ENCODE measurements at places on chromosomes 2 and 18. TPM values are rescaled to one million over a fixed set of nuclear protein-coding genes. Genes with fewer than 3 reads are reported as not detected.

DNA sequence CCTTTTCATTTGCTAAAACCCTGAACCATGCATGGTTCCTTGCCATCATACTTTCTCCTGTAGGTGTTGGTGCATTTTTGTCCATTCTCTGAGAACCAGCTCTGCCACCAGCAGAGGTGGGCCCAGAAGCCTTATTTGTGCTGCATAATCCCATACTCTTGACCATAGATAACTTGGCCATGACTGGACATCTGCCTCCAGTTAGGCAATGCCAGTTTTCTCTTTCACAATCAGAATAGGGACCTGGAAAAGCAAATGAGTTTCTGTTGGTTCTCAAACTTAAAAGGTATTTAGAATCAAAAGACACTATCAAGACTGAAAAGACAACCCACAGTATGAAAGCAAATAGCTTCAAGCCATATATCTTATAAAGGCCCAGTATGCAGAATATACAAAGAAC, 167.3 kb downstream of the MAIP1 start:
- no peaks in the 10 kb centered on the region for H3K36me3 ChIP-seq
- H3K4me1 ChIP-seq, result no peaks in the 10 kb centered on the region
- H3K27ac ChIP-seq, result no peak overlapping the region
- H3K4me3 ChIP-seq, result no peak overlapping the region
- no peaks in the 10 kb centered on the region for H3K27me3 ChIP-seq
- no peak for DNase-seq

DNA sequence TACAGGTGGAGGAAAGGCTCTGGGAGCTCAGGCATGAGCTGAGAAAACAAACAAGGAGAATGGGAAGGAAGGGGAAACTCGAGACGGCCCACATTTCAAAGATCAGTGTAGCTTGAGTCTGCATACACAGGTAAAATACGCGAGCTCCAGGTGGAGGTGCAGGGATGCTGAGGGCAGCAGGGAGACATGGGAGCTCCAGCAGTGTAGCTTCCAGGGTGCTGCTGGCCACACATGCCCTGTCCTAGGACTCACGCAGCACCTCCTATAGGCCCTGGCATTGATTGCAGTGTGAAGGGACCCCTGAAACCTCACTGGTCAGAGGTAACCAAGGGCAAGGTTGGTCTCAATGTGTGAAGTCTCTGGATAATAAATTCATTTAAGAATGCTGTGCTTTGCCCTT, 362.8 kb upstream of the HS6ST1 start:
- H3K4me3 ChIP-seq, result no peak overlapping the region
- no peaks in the 10 kb centered on the region for H3K27me3 ChIP-seq
- no peaks in the 10 kb centered on the region for H3K4me1 ChIP-seq

- peak overlapping the region; percentile 69 for H3K27ac ChIP-seq
- H3K4me1 ChIP-seq, result peaks cover 36% of the 10 kb centered on the region
- DNase-seq, result no peak
- H3K4me3 ChIP-seq, result no peak overlapping the region
- no peaks in the 10 kb centered on the region for H3K36me3 ChIP-seq
Measured at GRCh38 chr2:143482771-143483170, 353.6 kb downstream of the ARHGAP15 start.

DNA sequence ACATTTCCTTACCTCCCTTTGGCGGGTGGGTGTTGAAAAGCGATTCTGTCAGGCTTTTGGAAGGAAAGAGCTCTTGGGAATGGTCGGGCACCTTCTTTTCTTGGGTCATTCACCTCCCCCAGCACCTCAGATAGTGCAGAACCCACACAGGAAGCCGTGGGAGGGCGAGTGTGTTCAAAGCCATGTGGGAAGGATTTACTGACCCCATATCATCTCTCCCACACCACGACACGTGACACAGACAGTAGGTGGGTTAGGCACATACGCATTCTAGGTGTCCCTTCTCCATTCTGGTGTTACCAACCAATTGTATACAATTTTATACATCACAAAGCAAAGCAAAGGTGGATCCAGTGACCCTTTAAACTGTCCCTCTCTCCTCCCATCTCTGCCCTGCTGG, 263.7 kb upstream of the REV1 start:
- H3K4me1 ChIP-seq, result peaks cover 2% of the 10 kb centered on the region
- no peak for DNase-seq
- no peak overlapping the region for H3K27ac ChIP-seq
- H3K36me3 ChIP-seq, result no peaks in the 10 kb centered on the region
- no peaks in the 10 kb centered on the region for H3K27me3 ChIP-seq

DNA sequence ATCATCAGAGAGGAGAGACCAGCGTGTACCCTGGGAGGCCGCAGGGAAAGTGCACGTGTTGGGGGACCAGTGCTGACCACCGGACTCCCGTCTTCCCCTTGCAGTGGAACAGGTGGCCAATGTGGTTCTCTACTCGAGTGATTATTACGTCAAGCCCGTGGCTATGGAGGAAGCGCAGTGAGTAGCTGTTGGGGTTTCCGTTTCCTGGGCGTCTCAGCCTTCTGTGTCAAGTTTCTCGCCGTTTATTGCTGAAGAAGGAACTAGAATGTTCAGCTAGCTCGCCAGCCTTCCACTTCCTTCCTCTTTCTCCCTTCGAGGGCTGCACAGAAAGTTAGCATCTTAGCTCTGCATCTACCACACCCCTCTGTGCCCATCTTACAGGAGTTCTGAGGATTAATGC, 22.8 kb upstream of the DGKD start:
- no peaks in the 10 kb centered on the region for H3K36me3 ChIP-seq
- no peaks in the 10 kb centered on the region for H3K4me1 ChIP-seq
- H3K27ac ChIP-seq, result no peak overlapping the region

- H3K4me1 ChIP-seq, result peaks cover 5% of the 10 kb centered on the region
- no peak overlapping the region for H3K4me3 ChIP-seq
- no peak for DNase-seq
- H3K36me3 ChIP-seq, result no peaks in the 10 kb centered on the region
- no peaks in the 10 kb centered on the region for H3K27me3 ChIP-seq
Measured at GRCh38 chr18:49018554-49019445, 68.0 kb upstream of the SMAD7 start.

DNA sequence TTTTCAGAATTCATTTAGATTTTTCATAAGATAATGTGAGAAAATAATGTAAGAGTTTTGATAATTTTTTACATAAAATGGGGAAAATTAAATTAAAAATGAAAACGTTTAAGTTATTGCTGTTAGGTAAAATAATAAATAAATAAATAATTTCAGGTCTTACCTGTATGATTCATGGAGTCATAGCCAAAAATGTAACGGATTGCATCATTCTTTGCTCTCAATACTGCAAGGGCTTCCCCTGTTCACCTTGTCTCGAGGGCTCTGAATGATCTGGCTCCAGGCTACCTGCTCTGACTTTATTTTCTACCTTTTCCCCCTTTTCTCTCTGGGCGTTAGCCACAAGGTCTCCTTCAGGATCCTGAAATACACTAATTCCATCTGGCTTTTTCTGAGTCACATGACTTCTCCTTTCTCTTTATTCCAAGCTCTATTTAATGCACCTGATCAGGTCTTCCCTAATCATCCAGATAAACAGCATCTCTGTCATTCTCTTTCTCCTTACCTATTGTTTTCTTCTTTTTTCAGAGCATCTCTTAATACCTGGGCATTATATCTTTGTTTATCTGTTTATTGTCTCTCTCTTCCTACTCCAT, 30.0 kb upstream of the CFAP36 start:
- no peak for DNase-seq
- no peaks in the 10 kb centered on the region for H3K36me3 ChIP-seq
- no peaks in the 10 kb centered on the region for H3K27me3 ChIP-seq
- H3K4me1 ChIP-seq, result no peaks in the 10 kb centered on the region

Gene RBKS
- total RNA-seq, result 8.5 TPM

Gene DIPK1C
- 12.9 TPM for total RNA-seq

Data from neural progenitor cell (in vitro differentiated cells).